ENCODE measurements at places on chromosomes 5 and 9.

- DNase-seq: no peak
Measured at GRCh38 chr9:114853071-114853855, 47.4 kb upstream of the TNFSF15 start.

DNA sequence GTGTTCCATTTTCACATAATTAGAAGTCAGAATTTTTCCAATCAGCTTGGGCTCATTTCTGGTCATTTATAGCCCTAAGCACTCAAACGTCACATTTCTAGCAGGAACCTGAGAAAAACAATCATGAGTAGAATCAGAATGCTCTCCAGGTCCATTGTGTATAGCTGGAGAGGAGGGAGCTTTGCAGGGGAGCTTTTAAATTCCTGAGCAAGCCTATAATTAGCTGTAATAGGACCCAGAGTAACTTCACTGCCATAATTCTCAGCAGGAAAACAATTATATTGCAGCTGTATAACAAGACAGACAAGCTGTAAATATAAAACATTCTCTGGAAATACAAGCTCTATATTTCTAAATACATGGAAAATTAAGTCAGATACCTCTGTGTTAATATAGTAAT lies 637.6 kb upstream of the SGCD start:
- no peak for DNase-seq

DNA sequence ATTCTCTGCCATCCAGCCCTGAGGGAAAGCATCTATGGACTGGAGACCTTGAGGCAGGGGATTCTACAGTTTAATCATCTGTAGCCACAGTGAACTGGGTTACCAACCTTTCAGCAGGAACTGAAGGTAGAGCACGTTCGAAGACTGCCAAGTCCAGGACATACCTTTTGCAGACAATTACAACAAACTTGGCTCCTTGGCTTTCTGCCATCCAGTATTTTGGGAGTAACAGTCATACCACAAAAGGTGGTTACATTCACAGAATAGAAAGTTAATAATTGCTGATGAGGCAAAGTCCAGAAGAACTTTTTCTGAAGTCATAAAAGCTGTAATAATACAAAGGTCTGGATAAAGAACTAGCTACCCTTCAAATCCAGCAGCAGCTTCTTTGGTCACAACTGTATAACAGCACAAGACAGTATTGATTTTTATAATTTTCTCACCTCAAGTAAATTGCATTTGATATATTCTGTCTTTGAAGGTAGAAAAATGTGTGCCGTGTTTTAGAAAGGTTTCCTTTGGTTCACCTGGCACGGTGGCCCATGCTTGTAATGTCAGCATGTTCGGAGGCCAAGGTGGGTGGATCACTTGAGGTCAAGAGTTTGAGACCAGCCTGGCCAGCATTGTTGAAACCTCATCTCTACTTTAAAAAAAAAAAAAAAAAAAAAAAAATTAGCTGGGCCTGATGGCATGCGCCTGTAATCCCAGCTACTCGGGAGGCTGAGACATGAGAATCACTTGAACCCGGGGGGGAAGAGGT lies 236.6 kb downstream of the NR3C1 start:
- DNase-seq: no peak

DNA sequence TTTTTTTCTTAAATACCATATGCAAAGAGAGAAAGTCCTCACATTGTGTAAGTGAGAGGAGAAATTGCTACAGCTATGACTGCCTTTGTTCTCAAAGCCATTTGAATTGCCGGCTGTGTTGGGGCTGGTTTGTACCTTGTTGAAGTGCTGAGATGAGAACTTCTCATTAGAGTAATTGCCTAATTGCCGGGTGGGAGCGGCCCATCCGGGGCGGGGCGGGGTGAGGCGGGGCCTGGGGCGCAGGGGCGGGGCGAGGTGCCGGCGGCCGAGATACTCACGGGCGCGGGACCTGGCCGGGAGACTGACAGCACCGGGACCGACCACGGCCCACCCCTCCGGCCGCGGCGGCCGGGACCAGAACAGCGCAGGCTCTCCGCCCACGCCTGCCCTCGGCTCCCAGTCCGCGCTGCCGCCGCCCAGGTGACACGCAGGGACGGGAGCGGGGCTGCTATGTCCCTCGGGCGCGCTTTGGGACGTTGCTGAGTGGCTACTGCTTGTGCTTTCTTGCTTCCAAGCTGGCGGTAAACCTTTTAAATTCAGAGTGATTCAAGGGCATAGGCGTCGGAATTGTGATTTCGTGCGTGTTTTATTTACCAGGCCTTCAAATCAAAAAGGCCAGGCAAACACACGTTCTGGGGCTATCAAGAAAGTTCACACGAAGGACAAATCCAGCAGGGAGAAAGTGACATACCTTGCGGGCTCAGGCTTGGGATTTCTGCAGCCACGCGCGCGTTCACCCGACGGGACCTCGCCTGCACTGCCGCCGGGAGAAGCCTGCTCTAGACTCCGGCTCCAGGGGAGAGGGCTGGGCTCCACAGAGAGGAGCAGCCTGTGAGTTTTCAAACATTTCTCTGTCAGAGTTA lies 269.1 kb downstream of the FANCC start:
- DNase-seq: no peak

DNA sequence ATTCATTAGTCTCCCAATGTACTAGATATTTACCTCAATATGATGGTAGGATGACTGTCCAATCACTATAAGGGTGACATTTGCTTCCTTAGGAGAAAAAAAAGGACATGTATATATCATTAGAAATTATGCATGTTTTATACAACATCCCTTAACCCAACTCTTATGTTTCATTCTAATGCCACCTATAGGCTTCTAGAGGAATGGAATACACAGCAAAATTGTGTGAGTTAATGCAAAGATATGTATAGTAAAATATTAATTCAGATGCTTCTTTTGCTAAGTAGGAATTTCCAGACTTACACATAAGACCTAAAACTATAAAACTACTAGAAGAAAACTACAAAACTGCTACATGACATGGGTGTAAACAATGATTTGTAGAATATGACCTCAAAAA lies 3.5 kb downstream of the PRXL2C start:
- peak; percentile 32 for DNase-seq

- no peak for DNase-seq
Measured at GRCh38 chr5:57577432-57578175, 95.0 kb upstream of the ACTBL2 start.

DNA sequence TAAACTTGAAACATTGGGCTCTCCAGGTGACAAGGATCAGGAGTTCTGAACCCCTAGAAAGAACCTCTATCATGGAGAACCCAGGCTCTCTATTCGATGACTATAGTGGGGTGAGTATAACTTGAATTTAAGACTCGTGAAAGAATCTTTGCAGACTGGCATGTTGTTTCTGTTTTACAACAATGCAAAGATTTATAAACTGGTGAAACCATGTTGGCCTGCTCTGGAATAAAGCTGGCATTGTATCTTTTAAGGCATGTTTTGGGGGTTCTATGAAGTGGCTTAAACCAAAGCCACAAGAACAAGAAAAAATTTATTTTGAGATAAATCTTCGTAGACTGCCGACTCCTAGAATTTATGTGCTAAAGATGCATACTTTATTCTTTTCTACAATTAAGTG lies 9.8 kb upstream of the GDNF start:
- no peak for DNase-seq

GRCh38 chr5:102668220-102668932 lies 86.7 kb upstream of the PAM start:
- DNase-seq: no peak

- no peak for DNase-seq
Measured at GRCh38 chr9:119758990-119759389, 389.8 kb upstream of the BRINP1 start.

- no peak for DNase-seq
Measured at GRCh38 chr5:8391911-8392310, 523.0 kb downstream of the MTRR start.

- DNase-seq: no peak
Measured at GRCh38 chr5:108650997-108651396, 96.7 kb upstream of the FER start.

GRCh38 chr5:95655575-95655974 lies 9.0 kb downstream of the RFESD start:
- DNase-seq: no peak

- no peak for DNase-seq
Measured at GRCh38 chr5:110070836-110071235, 381.1 kb downstream of the MAN2A1 start.

- DNase-seq: no peak
Measured at GRCh38 chr5:67453111-67453905, 256.7 kb upstream of the CD180 start.

GRCh38 chr5:130762031-130762430 lies 403.0 kb downstream of the HINT1 start:
- no peak for DNase-seq

- DNase-seq: no peak
Measured at GRCh38 chr9:92122061-92122460, 6.8 kb upstream of the SPTLC1 start.

GRCh38 chr5:147949711-147950573 lies 43.6 kb upstream of the C5orf46 start:
- DNase-seq: peak; percentile 50

DNA sequence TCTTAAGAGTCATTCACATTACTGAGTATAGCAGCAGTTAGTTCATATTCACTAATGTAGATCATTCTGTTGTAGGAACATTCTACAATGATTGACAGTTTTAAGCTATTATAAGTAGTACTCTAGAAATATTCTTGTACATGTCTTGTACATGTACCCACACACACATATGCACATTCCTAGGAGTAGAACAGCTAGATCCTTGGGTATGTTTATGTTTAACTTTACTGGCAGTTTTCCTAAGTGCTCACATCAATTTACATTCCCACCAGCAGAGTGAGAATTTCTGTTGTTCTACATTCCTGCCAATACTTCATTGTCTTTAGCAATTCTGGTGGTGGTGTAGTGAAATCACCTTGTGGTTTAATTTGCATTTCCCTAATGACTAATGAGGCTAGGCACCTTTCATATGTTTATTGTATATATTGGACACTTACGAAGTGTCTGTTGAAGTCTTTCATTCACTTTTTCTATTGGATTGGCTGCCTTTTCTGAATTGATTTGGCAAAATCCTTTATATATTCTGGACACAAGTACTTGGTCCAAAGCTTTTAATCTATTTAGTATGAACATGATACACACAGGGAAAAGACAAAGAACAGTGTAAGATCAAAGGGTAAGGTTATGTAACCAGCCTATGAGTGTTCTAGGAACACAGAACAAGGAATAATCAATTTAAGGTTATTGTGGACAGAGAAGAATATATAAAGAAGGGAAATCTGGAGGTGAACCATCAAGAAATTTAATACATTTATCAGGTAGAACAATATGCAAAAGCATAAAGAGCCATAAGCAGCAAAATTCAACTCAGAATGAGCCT lies 95.6 kb downstream of the MLLT3 start:
- no peak for DNase-seq

All from pons (tissue), 1 donor.